Activated CD4-positive, alpha-beta memory T cell treated with anti-CD3 and anti-CD28 coated beads for 36 hours (primary cell): ENCODE measurements at places on chromosomes 2 and 18.

DNA sequence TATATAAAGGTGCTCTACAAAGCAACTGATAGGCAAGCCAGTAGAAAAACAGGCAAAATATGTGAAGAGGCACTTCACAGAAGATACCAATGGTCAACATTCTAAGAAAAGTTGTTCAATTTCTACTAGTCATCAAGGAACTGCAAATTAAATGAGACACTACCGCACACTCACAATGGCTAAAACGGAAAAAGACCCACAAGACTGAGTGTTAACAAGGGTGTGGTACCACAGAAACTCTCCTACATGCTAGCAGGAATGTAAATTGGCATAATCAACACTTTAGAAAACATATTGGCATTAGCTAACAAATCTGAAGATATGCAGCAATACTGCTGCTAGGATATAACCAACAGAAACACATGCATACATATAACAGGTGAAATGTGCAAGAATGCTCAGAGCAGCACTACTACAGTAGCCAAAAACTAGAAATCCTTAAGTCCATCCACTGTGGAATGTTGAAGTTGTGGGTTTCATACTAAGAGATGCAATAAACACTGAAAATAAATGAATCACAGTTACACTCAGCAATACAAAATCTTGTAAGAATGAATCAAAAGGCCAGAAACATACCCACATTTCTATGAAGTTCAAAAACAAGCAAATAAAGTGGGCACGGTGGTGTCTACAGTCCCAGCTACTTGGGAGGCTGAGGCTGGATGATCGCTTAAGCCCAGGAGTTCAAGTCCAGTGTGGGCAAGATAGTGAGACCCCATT lies 9.2 kb downstream of the RNU4ATAC start:
- DNase-seq, result no peak

GRCh38 chr2:46847726-46848412 lies 67.7 kb downstream of the MCFD2 start:
- no peak for DNase-seq

DNA sequence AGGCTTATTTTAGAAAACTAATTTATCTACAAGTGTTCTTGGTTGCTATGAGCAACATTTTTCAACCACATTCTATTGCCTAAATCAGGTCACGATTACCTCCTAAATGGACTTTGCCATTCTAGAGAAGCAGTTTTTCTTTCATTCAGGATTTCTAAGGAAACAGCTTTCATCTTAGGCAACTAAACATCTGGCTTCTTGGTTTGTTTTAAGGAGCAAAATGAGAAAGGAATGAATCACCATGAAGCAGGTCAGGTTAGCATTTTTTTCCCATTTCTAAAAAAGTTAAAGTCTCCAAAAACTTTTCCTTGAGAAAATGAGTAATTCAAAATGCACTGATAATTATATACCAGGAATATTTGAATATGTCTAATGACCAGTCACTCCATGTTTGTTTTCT lies 114.8 kb downstream of the GAREM1 start:
- no peak for DNase-seq

DNA sequence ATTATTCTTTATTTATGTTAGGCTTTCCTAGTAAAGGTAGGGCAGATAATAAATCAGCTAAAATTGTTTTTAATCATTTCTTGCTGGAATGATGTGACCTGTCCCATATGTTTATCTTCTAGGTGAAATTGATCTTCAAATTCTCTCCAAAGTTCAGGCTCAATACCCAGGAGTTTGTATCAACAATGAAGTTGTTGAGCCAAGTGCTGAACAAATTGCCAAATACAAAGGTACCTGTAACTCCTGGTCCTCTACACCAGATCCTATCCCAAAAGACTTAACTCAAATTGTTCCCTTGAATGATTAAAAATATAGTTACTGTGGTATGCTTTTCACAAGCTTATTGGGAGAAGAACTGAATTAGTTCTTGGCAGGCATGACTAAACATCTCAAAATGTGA lies 36.5 kb downstream of the HNMT start:
- no peak for DNase-seq

- no peak for DNase-seq
These were observed 132.0 kb upstream of the HDAC4 start for GRCh38 chr2:239532859-239533258.

GRCh38 chr2:17059458-17059857 lies 393.8 kb upstream of the CYRIA start:
- no peak for DNase-seq

DNA sequence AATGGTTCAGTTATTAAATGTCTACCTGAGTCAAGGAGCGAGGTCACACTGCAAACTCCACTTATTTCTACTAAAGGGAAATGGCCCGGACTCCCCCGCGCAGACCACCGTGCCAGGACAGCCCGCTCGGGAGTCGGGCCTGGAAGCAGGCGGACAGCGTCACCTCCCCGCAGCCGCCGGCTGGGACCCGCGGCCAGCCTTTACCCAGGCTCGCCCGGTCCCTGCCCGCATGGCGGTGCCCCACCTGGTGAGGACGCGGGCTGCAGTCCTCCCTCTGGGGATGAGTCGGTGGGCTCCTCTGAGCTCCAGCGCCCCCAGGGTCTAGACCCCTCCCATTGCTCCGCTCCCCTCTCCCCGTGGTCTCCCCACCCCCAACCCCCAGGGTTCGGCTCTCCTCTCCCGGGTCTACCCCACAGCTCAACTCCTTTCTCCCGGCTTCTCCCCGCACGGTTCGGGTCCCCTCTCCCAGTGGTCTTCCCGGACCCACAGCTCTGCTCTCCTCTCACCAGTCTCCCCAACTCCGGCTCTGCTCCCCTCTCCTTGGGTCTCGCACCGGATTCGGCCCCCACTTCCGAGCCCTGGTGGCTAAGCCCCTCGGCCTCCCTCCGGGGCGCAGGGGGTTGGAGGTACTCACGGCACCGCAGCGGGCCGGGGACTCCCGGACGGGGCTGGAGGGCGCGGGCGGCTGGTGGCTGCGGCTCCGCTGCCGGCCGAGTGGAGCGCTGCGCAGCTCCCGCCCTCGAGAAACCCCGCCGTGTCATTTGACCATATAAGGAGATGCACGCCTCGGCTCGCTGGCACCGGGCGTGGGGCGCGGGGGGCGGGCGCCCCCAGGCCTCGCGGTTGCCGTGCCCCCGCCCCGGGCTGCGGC lies at the start of gene FHL2:
Gene FHL2 (minus strand): TSS at position 716 of the 871 bp plus-strand sequence. CDS start 12,535 bp downstream, outside the sequence.
- peak; percentile 77 for DNase-seq

GRCh38 chr2:172021074-172021931 lies 21.6 kb downstream of the METAP1D start:
- DNase-seq, result no peak

DNA sequence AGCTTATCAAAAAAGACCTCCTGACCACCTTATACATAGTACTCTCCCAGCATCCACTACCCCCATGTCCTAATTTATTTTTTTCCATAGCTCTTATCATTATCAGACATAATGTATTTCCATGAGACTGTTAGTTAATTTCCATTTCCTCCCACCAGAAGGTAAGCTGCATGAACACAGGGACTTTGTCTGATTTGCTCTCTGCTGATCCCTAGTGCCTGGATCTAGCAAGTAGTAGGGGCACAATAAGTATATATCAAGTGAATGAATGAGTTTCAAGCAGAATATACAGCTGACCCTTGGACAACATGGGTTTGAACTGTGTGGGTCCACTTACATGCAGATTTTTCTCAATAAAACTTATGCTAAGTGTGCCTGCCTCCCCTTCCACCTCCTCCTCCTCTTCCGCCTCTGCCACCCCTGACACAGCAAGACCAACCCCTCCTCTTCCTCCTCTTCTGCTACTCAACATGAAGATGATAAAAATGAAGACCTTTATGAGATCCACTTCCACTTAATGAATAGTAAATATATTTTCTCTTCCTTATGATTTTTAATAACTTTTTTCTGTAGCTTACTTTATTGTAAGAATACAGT lies 53.8 kb downstream of the CTAGE1 start:
- no peak for DNase-seq

DNA sequence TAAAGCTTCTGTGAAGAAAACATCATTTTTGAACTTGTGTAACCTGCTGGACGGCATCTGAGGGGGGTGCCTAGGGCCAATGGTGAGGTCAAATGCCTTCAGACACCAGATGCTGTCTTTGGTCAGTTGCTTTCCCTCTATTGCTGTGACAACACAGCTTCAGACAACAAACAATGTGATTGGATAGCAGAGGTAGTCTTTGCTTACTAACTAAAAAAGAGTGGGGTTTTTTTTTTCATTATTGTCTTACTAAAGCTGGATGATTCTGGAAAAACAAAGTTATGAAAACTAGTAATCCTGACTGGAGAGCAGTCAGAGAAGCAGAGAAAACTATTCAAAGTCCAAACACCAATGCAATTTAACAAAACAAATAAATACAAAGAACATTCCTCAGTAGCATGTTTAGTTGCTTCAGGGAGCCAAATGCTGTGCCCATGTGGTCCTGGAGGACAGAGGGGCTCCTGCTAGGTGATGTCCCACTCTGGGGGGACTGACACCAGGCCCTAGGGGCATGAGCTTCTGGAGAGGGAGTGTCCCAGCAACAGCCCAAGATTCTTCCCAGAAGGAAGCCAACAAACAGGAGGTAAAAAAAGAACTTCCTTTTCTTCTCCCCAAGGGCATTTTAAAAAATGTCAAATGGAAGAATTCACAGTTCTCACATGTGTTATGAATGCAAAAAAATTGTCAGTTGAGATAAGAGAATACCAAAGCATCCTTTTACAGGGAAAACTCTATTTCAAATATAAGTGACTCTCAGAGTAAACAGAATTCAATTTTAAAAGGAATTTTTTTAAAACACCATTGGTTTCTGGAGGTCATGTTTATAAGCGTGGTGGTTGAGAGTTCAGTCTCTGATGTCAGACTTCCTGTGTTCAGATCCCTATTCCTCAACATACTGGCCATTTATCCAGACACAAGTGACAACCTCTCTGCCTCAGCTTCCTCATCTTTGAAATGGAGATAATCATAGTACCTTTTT lies 181.1 kb upstream of the PGAP1 start:
- no peak for DNase-seq

- DNase-seq, result peak; percentile 19
These were observed 213.4 kb downstream of the CDCA7 start for GRCh38 chr2:173568054-173568453.

DNA sequence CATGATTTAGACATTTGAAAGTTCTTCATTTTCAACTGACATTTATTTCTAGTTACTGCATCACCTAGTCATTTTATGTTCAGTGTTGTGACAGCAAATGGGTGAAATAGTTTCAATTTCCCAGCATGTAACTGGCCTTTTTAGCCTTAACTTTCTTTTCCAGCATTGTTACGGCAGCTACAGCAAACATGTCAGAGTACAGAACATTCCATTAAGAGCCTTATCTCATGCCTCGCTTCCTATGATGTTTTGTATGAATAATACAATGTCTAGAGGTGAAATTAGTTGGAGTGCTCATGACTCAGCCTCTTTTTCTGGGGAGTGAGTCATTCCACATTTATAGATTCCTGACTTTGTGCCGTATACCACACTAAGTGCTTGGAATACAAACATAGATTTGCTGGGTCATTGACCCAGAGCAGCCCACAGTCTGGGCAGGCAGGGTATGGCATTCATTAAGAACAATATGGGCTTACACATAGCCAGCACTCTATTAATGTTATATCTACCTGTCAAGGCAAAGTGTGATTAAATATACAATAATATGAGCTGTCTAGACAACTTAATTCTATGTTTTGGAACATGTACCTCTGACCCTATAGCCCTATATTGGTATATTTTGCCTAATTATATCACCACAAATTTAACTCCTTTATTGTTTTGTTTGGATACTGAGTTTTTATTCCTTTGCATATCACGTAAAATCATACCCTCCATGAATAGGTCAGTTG lies 72.2 kb downstream of the MAP2 start:
- DNase-seq, result no peak

GRCh38 chr2:68436270-68436669 lies 30.8 kb downstream of the FBXO48 start:
- no peak for DNase-seq

GRCh38 chr2:43519643-43520221 lies 76.1 kb downstream of the THADA start:
- no peak for DNase-seq

DNA sequence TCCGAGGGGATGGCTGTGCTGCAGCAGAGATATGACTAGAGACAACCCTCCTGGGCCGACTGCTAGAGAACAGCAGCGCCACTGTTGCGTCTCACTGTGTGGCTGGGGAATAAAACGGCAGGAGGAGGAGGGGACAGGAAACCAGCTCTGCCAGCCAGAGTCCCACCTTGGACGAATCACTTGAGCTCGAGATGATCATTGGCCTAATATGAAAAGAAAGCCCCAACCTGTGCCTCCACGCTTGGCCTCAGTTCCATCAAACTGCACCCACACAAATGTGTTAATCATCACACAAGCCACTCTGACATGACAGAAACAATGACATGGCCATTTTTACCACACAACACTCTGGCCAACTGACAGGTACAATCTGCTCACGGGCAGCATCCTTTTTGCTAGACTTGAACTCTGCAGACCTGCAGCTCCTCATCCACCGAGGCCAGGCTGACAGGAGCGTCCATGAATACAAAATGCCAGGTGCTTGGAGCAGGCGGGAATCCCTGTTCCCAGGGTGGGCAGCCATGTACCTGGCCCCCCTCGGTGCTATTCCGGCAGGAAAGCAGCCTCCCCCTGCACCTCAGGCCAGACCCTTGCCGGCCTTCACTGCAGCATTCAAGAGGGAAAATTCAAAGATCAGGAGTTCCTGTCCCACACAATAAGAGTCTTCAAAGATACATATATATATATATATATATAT lies 52.3 kb downstream of the PARD6G start:
- DNase-seq, result peak; percentile 18

GRCh38 chr18:24466771-24467170 lies 6.3 kb downstream of the HRH4 start:
- DNase-seq, result no peak

GRCh38 chr2:145288650-145289496 lies 769.0 kb upstream of the ZEB2 start:
- no peak for DNase-seq

- no peak for DNase-seq
These were observed 142.6 kb downstream of the RAPGEF4 start for GRCh38 chr2:172878260-172878659.

DNA sequence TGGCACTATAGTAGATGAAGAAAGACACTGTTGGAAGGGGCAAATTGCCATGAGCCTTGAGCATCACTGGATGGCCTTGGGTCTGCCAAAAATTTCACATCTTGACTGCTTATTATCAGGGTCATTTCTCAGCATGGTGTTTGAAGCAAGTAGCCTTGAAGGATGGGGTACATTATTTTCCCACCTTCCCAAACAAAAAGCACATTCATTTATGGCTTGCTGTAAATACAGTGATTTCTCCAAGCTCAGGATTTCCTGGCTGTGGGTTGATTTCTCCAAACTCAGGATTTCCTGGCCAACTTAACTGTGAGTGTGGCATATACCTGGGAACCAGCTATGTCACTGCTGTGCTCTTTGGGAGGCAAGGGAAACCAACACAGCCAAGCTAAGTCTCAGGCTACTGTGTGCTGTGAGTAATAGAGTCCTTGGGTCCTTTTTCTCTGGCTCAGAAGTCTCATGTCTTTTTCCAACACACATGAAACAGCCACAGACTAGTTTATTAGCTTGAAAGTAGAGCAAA lies 116.6 kb downstream of the SPHKAP start:
- no peak for DNase-seq

- no peak for DNase-seq
These were observed 176.2 kb upstream of the APCDD1 start for GRCh38 chr18:10278265-10278664.
